HT-29 (cell line): ENCODE measurements at places on chromosomes 4 and X.

- no peak for DNase-seq
Measured at GRCh38 chr4:138790706-138791340, 224.8 kb upstream of the NOCT start.

- no peak for DNase-seq
Measured at GRCh38 chr4:17665346-17665745, 50.9 kb downstream of the MED28 start.

DNA sequence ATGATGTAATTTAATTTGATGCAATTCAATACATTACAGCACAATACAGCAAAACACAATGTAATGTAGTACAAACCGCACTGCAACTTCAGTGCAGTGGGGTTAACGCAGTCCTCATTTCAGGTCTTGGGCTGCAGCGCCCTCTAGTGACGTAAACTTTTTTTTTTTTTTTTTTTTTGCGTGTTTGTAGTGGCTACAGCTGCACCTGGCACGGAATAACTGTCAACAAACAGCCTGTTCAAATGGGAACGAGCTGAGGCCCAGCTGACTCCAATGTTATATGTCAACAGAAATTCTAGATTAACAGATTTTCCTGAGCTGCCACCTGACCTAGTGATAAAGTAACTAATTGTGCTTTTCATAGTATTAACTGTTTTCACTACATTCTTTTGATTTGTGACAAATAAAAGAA is 33.5 kb upstream of the RASSF6 start:
- peak; percentile 90 for DNase-seq

DNA sequence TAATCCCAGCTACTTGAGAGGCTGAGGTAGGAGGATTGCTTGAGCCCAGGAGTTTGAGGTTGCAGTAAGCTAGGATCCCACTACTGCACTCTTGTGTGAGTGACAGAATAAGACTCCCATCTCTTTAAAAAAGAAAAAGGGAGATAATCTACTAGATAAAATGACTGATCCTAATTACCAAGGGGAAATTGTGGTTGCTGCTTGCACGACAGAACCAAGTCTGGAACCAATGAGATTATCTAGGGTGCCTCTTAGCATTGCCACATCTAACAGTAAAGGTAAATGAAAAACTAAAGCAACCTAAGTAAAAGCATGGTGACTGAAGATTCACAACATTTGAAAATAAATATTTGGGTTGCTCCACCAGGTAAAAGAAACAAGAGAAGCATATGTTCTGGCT is 185.1 kb downstream of the PDHA2 start:
- no peak for DNase-seq

DNA sequence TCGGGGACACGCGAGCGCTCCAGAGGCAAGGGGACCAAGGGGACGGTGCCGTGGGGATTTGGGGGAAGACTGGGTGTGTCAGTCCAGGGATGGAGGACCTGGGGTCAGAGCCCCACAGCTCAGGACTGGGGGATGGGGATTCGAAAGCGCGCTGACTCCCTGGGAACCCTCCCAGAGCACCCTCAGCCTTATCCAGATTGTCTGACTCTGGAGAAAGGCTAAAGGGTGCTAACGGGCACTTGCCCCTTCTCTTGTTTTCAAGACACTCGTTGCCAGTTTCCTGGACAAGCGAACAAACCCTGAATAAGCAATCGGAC is 1.1 kb downstream of the DOCK11 start:
- peak; percentile 4 for DNase-seq

DNA sequence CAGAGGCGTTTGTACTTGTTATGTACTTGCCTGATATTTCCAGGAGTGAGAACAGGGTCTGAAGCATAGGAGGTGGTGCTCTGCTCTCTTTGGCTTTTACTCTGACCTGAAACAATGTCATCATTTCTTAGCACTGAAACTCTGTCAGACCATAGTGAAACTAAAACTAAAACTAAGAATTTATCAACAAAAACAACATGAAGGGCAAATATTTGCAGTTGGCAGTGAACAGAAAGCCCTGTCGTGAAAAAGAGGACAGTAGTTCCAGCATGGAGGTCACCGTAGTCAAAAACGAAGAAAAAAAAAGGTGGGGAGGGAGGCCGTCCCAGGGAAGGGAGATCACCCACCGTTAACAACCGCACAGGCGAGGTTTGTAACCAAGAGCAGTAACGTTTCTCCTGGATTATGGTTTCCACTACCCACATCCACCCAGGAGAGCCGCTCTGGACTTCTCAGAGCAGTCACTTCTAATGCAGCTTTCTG is 97.5 kb downstream of the ANK2 start:
- DNase-seq, result no peak

DNA sequence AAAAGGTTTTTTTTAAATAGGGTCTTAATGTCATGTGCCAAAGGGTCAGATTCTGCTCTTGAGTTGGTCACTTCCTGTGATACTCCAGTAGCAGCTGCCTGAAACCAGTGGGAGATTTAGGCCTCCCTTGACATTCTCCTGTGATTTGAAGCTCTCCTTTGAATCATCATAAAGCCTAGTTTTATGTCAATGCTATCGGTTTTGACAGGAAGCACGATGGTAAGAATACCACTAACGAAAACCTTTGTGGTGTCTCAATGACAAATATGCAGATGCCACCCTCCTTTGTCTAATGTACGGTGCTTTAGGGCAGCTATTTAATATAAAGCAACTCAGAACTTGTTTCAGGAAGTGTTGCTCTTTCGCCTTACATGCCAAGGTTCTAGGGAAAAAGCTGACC is 44.2 kb downstream of the CCNI start:
- DNase-seq, result no peak
